ENCODE measurements at places on chromosomes 12 and 14. TPM values are rescaled to one million over a fixed set of nuclear protein-coding genes. Genes with fewer than 3 reads are reported as not detected.

GRCh38 chr14:47366006-47366405, 309.4 kb downstream of the MDGA2 start:
- H3K4me3 ChIP-seq: no peak overlapping the region
- H3K36me3 ChIP-seq: peaks cover 15% of the 10 kb centered on the region
- no peaks in the 10 kb centered on the region for H3K4me1 ChIP-seq
- no peak for DNase-seq
- no peak overlapping the region for H3K27ac ChIP-seq
- no peaks in the 10 kb centered on the region for H3K27me3 ChIP-seq

Gene POTEM
- not detected for total RNA-seq

Gene ERC1
- 32.6 TPM for total RNA-seq

Gene IFNG-AS1
- total RNA-seq: 2.7 TPM
